NCI-H510A treated with DMSO at 0.1 percent for 48 hours (cell line): ENCODE measurements at places on chromosomes 16 and 17.

- no peak for DNase-seq
Observed at GRCh38 chr16:1144476-1145382, 8.2 kb upstream of the CACNA1H start.

GRCh38 chr16:11734653-11735043 is 8.0 kb downstream of the TXNDC11 start:
- DNase-seq: no peak

DNA sequence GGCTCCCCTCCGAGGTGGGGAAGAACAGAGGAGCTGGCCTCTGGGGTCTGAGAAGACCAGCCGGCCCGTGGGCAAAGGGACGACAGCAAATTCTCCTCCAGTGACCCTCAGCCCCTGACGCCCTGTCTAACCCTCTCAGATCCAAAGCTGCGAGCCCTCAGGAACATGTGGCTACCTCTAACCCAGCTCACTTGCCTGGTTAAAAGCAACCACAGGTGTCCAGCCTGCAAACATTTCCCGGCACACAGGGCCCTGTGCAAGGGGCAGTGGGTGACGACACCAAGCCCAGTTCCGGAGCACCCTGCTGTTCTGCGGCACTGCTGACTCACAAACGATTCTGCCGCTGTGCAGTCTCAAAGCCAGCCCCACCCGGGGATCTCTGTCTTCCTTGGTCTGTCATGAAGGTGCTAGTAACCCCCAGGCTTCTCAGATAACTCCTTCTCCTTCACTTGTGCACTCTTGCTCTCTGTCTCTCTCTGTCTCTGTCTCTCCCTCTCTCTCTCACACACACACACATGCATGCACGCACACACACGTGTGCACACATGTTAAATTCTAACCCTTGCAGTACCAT is 23.0 kb downstream of the WNT3 start:
- DNase-seq: no peak

GRCh38 chr17:9370467-9370866 is 205.2 kb downstream of the STX8 start:
- peak; percentile 15 for DNase-seq

GRCh38 chr16:81715358-81716196 is 63.5 kb upstream of the PLCG2 start:
- no peak for DNase-seq

DNA sequence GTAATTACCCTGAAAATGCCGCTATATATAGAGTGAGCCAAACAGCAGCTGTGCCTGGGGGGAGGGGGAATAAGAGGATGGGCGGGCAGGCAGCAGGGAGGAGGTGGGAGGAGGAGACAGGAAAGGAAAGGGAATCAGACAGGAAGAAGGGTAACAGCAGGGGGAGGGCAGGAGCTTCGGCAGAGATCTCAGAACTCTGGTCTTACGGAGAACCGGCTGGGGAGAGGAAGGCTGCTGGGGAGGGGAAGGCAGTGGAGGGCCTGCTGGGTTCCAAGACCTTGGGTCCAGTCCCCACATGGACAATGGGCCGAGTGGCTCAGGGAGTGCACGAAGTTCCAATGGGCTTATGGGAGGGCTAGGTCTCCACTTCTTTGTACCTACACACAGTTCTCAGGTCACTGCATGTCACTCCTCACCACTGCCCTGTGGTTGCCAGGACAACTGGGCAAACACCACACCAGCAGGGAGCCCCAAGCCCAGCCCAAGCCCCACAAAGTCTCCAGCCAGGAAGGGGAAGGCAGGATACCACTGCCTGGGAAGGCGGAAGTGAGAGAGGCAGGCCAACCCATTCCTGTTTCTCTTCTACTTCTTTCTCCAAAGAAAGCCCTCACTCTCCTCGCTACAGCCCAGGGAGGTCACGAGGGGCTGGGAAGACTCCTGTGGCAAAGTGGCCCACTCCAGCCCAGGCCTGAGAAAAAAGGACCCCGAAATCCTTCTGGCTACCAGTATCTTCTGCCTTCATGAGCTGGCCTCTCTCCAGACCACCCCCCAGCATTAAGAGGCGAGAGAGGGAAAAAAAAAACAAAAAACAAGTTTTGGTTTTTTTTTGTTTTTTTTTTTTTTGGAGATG is 25.3 kb downstream of the G6PC3 start:
- DNase-seq: peak; percentile 79

GRCh38 chr17:29291163-29291752 is 2.7 kb downstream of the NUFIP2 start:
- DNase-seq: peak; percentile 83
